Chondrocyte (in vitro differentiated cells): ENCODE measurements at places on chromosomes 2 and 18. TPM values are rescaled to one million over a fixed set of nuclear protein-coding genes. Genes with fewer than 3 reads are reported as not detected.
A peak's percentile ranks its signal among the peaks of the same experiment; 100 is the strongest.

DNA sequence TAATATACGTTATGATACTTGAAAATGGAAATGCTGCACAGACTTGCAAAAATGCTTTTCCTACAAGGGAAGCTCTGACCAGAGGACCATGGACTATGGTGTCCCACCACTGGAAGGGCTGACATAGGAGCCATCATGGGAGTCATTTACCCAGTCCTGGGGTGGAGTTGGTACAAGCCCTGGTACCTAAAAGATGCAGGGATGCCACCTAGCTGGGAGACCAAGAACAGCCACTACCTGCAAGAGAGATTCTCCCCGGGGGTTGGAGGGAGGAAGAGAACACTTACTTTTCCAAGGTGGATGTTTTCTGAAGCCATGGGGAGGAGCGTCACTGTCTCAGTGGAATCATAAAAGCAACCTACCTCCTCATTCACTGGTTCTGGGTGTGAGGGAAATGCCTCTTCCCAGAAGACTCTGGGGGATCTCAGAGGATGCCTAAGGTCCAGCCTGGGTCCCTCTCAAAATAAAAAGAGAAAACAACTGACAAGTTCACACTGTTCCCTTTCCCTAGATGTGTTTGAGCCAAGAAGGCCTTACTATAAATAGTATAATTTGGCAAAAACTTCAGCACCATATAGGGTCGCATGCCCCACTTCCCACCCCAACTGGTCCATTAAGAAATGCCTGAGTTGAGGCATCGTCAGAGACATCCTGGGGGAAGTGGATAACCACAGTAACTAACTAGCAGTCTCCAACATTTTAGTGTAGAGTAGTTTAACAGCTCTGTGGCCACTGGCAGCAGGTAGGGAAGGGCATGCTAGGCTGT lies 39.9 kb downstream of the REEP1 start:
- no peak for DNase-seq

DNA sequence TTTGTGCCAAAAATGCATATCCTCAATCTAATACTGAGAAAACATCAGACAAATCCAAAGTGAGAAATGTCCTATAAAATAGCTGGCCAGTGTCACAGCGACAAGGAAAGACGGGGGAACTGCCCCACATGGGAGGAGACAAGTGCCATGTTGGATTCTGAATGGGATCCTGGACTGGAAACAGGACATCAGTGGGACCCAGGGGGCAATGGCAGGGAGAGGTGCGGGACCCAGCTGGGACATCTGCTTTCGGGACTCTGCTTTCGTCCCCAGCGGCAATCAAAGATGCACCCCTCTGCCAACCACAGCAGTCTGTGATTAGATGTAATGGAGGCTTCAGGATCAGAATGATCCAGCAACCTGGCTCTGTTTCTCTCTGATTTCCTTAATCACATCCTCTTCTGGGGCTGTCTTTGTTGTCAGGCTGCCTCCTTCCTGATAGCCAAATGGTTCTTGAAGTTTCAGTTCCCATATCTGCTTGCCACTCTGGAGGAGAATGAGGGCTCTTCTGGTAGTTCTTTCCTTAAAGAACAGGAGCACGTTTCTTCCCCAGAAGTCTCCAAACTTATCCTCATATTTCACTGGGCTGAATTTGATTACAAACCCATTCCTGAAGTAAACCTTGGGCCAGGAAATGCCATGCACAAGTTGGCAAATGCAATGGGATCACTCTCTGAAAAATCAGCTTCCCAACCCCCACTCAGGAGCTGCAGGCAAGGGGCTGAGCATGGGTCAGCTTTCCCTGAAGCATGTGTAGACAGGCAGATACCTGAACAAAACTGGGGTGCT lies 13.6 kb upstream of the PROC start:
- DNase-seq = no peak

TLX2 gene
- 0.10 TPM in 1 of 3 replicates, not detected in the others for total RNA-seq

DNA sequence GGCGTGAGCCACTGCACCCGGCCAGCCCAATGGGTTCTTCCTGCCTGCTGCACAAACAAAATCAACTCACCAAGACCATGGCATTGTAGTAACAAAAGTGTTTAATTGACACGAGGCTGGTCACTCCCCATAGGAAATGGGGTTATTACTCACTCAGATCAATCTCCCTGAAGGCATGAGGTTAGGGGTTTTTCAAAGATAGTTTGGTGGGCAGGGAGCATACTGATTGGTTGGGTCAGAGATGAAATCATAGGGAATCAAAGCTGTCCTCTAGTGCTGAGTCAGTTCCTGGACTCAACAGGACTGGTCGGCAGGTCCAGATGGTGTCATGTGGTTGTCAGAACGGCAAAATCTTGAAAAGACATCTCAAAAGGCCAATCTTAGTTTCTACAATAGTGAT lies 122.1 kb downstream of the TMEM17 start:
- no peak for DNase-seq

LONRF2 gene
- total RNA-seq = 1.7 to 1.8 TPM (median 1.7 TPM) in 3 replicates

GRCh38 chr2:3454802-3455201 lies 64.5 kb downstream of the ADI1 start:
- peak; percentile 91 for DNase-seq

DNA sequence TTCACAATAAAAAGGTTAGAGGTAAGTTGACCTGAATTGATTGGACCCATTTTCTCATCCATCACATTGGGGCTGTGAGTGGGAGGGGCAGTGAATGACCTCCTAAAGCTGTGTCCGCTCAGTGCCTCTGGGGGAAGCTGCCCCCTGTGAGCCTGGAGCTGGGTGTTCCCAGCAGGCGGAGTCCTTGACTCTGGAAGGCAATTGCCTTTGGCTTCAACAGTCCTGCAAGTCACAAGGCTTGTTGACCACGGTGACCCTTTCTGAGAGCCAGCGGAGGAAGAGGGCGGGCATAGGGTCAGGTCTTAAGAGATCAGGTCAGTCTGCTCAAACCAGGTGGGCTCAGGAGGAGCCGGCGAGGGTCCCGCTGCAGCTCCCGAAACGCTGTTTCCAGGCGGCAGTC lies 1.1 kb upstream of the CIDEA start:
- no peak for DNase-seq

- DNase-seq = no peak
Measured at GRCh38 chr2:13725945-13726344, 906.6 kb upstream of the LRATD1 start.

- DNase-seq = no peak
Measured at GRCh38 chr2:88165332-88166003, 4.7 kb upstream of the THNSL2 start.

DNA sequence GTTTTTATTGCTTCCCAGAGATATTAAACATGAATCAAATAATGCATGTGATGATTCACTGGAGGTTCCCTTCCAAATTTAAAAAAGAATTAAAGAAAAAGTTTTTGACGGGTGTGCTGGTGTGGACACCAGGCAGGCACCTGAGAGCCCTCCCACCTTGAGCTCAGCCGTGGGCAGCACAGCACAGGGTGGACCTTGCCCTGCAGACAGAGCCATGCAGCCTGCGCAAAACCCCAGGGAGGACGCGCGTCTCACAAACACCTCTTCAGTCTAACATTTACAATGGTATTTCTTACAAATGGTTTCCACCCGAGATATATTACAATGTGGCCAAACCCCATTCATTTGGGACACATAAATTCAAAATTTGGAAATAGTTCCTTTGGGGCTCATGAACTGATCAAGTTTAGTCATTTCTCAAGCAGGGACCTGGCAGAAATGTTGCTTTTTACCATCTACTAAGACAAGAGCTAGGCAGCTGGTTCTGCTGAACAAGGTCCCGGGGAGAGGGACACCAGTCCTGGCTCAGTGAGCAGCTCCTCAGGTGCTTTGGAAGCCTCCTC lies 45.4 kb downstream of the ODC1 start:
- DNase-seq = no peak

RAB6C gene
- 0.24 to 0.37 TPM (median 0.31 TPM) in 3 replicates for total RNA-seq

DNA sequence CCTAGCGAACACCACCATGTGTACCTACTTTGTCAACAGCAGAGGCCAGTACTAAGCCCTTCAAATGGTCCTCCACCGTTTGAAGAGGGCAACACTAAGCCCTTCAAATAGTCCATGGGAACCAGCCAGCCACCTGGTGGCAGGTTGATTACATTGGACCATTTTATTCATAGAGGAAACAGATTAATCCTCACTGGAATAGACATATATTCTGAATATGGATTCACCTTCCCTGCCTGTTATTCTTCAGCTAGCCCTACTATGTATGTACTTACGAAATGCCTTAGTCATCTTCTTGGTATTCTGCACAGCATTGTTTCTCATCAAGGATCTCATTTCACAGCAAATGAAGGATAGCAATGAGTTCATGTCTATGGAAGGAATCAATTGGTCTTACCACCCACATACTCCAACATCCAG lies 10.0 kb upstream of the ZNF396 start:
- no peak for DNase-seq

DNA sequence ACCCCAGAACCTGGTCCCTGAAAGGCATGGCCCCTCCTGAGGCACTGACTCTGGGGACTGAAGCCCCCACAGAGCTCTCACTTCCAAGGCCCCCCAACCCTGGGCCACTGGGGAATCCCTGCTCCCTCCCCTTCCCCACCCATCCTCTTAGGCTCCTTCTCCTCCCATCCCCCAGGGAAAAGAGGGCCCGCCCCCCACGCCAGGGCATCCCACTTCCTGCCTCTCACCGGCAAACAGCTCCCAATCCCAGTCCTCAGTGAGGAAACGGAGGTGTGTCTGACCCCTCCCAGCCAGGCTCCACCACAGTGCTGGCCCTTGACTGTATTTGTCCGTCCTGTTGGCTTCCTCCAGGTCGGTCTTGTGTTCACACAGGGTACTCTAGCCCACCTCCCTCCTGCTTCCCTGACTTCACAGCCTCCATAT lies 35.0 kb upstream of the PTMA start:
- DNase-seq = no peak

CENPA gene
- 2.6 to 6.2 TPM (median 4.6 TPM) in 3 replicates for total RNA-seq

GRCh38 chr2:100976645-100977391 lies 25.3 kb upstream of the RPL31 start:
- no peak for DNase-seq

UGT1A8 gene
- not detected in 3 replicates for total RNA-seq

DNA sequence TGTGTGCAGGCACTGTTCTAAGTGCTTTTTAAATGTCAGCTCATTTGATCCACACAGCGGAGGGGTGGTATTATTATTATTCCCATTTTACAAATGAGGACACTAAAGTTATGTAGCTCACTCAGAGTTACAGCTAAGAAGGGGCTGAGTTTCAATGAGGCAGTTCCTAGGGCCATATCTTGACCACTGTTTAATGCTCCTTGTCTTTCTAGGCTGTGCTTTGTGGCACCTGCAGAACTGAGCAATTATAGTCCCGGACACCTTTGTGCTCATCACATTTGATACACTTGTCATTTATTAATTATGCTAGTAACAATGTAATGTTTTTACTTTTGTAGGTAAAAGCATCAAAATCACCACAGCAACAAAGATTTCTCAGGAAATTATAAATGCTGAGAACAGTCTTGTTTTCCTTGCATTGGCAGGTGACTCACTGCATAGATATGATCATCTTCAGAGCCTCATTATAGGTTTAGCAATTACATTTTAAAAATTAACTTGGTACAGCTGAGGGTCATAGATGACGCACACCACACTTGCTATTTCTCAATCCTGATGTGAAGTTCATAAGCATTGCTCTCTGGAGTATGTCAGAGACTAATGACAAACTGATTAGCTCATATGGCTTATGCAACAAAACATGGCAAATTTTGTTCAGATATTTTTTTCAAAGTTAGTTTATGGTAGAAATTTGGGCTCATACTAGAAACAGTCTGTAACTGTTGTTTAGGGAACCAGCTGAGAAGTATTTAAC lies 366.8 kb downstream of the TGIF1 start:
- no peak for DNase-seq

DNA sequence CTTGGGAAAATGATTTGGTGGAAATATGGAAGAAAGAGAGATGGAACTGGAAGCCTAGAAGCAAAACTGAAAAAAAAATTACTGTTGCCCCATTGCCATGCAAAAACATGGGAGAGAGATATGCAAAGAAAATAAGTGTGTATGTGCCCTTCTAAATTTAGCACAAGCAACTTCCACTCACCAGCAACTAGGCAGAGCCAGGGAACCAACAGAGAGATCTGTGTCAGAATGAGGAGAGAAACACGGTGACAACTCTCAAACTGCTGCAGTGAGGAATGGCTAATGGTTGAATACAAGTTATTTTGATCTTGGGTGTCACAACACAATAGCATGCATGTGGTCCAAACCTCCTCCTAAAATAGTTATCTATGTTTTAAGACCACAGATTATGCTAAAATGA lies 10.9 kb downstream of the DSC2 start:
- DNase-seq = no peak

DNA sequence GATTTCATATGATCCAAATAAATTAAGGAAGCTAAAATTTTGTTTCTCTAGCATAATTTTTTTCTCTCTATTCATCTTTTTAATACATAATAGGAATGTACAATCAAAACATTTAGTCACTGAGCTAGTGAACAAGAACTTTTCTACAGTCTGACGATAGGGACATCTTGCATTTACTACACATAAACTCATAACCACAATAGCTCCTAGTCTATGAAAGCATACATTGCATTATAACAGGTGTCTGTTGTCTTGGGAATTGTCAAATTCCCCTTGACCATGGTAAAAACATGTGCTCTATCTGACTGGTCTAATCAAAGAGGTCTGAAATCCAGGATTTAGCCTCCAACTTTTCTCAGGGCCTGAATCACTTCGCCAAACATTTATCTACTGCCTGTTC lies 144.8 kb downstream of the FAM124B start:
- DNase-seq = no peak

DNA sequence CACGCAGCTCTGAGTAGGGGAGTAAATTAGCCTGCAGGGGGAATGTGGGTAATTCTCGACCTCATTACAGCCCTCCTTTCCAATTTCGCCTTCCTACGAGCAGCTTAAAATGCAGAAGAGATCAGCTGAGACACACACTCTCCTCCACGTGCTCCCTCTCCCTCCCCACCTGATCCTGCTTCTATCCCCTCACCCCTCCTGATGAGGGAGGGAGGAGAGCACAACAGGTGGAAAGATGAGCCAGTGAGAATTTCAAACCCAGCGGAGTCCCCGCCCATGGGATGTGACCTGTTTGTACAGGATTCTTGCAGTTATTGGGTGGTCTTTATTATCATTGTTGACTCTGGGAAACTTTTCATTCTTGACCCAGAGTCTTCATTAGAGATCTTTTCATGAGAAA lies 35.5 kb downstream of the DDX18 start:
- no peak for DNase-seq

REG1A gene
- not detected in 3 replicates for total RNA-seq

- no peak for DNase-seq
Measured at GRCh38 chr18:74013955-74014354, 133.7 kb downstream of the FBXO15 start.

DNA sequence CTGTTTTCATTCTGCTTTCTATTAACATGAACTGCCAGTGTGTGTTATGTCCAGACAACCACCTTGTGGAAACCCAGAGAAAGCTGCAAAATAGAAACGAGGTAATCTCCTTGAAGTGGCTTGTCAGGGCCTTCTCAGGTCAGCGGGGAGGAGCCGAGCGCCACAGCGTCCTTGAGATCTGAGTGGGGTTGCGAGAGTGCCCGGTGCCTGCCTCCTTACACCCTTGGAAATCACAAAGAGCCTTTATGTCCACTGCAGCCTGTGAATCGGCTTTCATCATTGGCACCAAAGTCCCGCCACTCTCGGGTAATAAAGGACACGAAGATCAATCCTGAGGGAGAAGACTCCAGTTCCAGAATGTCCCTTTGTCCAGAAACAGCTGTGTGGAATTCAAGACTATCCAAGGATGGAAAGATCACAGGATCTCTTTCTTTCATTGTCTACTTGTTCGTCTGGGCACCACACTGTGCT lies 135.2 kb downstream of the HRH4 start:
- no peak for DNase-seq
